Right hindlimb (tissue), 1 donor: ENCODE measurements at places on chromosomes 3 and 15.

DNA sequence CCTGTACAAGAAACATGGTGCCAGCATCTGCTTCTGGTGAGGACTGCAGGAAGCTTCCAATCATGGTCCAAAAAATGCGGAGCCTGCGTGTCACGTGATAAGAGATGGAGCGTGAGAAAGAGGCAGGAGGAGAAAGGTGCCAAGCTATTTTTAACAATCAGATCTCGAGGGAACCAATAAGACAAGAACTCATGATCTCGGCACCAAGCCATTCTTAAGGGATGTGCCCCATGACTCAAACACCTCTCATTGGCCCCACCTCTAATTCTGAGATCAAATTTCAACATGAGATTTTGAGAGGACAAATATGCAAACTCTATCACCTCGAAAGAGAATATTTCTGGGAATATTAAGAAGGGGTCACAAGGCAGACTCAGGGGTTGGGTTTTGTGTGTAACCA lies 107.2 kb downstream of the PYDC2 start:
- DNase-seq: no peak

GRCh38 chr3:108509871-108510270 lies 525 bp downstream of the MYH15 start:
- DNase-seq: no peak

- DNase-seq: peak; percentile 69
Measured at GRCh38 chr3:179452176-179452564, 900 bp upstream of the GNB4 start.

- no peak for DNase-seq
Measured at GRCh38 chr3:140597792-140598191, 80.1 kb upstream of the TRIM42 start.

- peak; percentile 34 for DNase-seq
Measured at GRCh38 chr15:75107908-75108838, 84.8 kb downstream of the PPCDC start.

DNA sequence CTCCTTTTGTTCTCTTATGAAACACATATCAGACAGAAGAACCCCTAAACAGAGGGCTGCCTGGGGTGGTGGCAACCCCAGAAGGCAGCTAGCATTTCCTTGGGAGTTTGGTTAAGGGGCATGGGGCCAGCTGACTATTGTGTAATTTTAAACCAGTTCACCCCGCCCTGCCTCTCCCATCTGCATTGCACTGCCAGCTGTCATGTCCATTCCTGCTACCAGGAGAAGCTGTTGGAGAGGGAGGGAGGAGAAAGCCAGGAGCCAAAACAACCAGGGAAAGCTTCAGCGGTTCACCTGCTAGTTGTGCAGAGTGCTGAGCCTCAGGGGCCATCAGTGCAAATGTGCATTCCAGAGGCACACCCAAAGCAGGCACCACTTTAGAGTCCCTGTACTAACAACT lies 47.6 kb upstream of the ATP1B3 start:
- DNase-seq: peak; percentile 58

DNA sequence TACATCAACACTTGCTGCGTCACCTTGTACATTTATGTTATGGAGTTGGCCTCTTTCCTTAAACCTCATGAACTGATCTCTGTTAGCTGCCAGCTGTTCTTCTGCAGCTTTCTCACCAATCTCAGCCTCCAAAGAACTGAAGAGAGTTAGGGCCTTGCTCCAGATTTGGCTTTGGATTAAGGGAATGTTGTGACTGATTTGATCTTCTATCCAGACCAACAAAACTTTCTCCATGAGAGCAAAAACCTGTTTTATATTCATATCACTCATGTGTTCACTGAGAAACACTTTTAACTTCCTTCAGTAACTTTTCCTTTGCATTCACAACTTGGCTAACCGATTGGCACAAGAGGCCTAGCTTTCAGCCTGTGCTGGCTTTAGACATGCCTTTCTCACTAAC lies 1156.0 kb upstream of the CADM2 start:
- DNase-seq: no peak

DNA sequence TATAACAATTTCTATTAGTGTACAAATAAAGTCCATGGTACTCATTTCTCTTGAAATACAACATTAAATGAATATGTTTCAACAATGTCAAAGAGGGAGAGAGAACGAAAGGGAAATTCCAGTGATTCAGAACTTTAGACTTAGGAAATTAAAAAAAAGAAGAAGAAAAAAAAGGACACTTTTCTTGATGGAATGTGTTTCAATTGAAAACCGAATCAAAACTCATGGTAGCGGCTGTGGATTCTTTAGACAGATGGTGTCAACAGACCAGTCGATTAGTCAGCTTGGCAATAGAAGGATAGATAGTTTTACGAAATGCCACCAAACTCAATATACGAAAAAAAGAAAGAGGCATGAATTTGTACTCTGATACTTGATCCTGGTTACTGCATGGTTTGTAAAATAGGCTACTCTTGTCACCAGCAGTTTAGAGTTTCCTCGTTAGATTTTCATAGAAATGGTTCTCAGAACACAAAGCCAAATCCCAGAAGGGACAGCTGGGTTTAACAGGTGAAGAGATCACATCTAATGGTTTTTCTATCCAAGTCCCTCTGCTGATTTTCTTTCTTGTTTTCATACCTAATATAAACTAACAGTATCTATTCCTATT lies 793.5 kb downstream of the ROBO1 start:
- DNase-seq: no peak
